Temporal lobe (tissue), 4 donors: ENCODE measurements at places on chromosomes 2 and 18. TPM values are rescaled to one million over a fixed set of nuclear protein-coding genes. Genes with fewer than 3 reads are reported as not detected.

The GLI2 gene
- 2.7 TPM for total RNA-seq

The PTPN4 gene
- 92.2 TPM for total RNA-seq

The SH3BP4 gene
- total RNA-seq = 8.4 TPM

The DLGAP1 gene
- 77.2 TPM for total RNA-seq

The RIT2 gene
- 16.0 TPM for total RNA-seq

The DSG1 gene
- 0.49 TPM for total RNA-seq

The RBM43 gene
- total RNA-seq = 3.9 TPM

The G6PC2 gene
- total RNA-seq = not detected

The MC2R gene
- not detected for total RNA-seq

The DNAJC5G gene
- not detected for total RNA-seq

The ARHGAP25 gene
- 2.0 TPM for total RNA-seq

The APLF gene
- total RNA-seq = 4.7 TPM

The FSHR gene
- not detected for total RNA-seq

The DOK6 gene
- total RNA-seq = 61.5 TPM

The OXER1 gene
- 0.25 TPM for total RNA-seq

The UNC80 gene
- 11.8 TPM for total RNA-seq

The CASP10 gene
- 2.0 TPM for total RNA-seq
